ENCODE measurements at places on chromosomes 7 and 10.

DNA sequence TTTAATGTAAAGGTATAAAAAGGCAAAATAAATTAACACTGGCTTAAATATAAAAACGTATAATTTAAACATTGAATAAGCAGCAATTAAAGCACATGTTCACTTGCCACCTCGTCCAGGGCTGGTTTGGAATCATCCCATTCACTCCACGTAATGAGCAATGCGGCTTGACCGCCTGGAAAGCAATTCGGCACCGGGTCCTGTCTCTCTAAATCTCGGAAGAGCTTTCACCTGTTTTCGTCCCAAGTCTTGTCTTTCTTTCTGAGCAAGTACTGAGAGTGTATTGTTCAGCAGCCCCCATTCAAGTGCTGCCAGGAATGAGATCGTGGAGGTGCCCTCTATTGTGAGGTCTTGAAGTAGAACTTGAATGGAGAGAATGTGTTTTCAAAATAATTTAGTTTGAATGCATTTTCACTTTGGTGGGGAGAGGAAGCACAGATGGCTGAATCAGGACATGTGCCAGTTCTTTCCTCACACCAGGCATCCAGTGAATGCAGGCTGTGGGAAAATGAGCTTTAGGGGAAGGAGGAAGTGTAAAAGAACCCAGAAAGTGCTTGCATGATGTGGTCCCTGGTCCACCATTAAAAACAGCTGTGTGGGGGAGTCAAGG, 515.2 kb downstream of the REEP3 start:
- no peak for DNase-seq

DNA sequence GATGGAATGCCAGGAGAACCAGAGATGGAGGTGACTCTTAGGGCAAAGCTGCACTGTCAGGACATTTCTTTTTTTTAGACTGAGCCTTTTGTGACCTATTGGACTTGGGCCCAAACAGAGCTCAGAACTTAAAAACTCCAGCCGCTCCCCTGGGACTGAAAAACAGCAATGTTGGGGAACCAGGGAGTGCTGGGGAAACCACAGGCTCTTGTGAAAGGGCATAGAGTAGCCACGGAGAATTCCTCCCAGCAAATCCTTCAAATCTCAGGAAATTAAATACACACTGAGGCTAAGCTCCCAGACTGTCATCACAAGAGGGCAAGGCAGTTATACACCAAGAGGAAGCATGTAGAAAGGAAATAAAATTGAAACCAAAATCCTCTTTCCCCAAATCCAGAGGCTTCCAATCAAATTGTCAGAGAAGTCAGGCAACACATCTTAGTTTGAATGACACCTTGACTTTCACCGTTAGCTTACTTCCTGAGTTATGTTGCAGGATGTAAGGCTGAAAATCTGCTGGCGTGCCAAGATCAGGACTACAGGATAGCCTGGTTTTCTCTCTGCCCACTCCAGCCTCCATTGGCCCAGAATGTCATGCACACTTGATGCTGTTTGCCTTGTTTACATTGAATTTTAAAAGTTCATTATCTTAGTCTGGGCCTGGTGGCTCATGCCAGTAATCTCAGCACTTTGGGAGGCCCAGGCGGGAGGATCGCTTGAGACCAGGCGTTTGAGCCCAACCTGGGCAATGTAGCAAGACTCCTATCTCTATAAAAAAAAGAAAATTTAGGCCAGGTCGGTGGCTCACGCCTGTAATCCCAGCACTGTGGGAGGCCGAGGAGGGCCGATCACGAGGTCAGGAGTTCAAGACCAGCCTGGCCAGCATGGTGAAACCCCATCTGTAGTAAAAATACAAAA, 2.6 kb upstream of the RFC2 start:
- DNase-seq = no peak

DNA sequence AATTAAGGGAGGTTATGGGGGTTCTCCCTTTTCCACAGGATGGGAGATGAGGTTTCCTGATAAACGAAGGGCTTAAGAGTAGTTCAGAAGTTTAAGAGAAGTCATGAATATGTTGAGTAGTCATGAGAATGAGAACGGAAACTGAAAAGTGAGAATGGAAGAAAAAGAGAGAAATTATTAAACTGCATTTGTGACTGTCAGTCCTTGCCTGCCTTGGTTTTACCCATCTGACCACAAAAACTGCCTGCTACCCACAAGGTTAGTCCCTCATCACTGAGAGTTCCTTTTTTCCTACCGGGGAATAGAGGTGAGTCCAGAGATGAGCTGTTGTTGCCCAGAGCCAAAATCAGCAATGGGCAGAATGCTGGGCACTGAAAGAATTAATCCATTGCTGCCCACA, 174.1 kb upstream of the BET1 start:
- no peak for DNase-seq

DNA sequence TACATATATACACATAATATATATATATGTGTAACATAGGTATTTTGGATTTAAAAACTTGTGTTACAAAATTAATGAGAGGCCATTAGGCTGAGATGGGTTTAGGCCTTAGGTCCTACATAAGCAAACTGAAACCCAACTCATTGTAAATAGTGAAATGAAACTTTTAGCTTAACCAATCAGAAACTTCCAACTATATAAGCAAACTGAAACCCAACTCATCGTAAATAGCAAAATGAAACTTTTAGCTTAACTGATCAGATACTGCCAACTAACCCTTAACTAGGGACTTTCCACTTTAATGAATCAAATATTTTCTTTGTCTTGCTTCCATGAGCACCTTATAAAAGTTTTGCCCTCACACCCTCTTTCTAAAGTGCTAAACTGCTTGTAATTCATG, 17.3 kb upstream of the SAMD9L start:
- no peak for DNase-seq

- no peak for DNase-seq
These were observed 68.1 kb upstream of the SLC39A12 start for GRCh38 chr10:17883621-17884020.

DNA sequence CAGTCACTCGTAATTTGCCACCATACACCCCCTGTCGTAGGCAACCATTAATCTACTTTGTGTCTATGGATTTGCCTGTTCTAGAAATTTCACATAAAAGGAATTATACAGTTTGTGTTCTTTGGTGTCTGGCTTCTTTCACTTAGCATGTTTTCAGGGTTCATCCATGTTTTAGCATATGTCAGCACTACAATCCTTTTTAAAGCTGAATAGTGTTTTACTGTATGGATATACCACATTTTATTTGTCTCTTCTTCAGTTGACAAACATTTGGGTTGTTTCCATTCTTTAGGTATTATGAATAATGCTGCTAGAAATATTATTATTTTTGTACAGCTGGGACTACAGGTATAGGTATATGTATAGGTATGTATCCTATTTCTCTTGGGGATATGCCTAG, 17.4 kb upstream of the SVIL start:
- DNase-seq = no peak

DNA sequence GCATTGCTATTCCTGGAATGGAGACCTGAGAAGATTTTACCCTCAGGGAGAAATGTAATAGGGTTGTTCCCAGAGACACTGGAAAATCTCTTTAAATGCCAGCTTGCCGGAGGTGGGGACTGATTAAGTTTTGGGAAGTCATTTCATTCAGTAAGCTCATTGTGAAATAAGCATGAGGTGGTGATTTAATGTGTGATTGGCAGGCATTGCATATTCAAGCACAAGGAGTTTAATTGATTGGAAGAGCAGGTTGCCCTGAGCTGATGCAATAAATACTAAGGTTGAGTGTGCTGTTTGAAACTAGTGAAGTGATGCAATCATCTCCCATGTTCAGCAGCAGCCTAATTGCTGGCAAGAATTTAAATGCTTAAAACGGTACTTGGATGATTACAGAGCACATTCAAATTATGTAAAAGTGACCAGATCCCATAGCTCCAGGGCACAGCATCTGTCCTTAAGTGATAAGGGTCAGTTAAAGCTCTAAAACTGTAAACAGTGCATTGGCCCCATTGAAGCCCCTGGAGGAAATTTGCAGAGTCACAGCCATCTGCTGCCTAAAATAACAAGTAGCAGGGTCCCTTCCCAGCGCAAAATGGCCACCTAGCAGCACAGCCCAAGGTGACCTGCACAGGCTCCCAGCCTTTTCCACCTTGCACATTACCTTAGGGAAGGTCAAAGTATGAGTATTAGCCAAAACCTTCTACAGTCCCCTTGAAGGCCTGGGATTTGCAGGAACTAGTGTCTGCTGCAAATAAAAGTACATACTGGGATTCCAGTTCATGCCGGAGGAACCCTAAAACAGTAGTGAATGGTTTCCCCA, 92.1 kb downstream of the CCDC71L start:
- DNase-seq = no peak

DNA sequence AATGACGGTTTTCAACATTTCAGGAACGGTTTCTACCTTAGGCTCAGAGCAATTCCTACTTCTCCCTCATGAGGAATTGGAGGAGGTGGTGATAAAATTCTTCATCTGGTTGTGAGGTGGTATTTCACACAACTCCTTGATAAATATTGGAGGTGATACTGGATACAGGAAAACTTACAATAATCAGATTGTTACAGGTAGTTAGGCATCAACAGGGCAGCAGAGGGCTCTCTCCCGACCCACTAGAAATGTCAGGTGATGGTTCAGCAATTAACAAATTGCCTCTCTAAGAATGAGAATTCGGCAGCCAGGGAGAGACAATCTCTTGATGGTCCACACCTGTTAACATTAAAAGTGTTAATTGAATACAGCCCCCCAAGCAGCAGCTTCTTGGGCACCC, 22.6 kb downstream of the ZNF786 start:
- DNase-seq = no peak

GRCh38 chr7:37709631-37710509, 26.3 kb downstream of the GPR141 start:
- DNase-seq = no peak

DNA sequence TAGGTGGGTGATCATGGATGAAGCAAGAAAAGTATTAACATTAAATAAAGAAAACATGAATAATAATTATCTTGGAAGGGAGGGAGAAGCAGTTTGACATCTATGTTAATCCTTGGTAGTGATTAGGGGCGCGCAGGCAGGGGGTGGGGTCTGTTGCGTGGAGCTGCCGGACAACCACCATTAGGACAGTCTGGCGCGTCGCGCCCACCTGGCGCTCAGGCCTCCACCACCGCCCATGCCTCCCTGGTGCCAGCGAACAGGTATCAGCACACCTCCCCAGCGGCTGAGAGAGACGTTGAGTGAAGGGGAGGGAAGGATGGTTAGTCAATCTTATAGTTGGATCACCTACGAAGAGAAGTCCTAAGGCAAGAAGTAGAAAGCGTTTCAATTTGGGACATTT, 94.2 kb upstream of the CDK1 start:
- no peak for DNase-seq

DNA sequence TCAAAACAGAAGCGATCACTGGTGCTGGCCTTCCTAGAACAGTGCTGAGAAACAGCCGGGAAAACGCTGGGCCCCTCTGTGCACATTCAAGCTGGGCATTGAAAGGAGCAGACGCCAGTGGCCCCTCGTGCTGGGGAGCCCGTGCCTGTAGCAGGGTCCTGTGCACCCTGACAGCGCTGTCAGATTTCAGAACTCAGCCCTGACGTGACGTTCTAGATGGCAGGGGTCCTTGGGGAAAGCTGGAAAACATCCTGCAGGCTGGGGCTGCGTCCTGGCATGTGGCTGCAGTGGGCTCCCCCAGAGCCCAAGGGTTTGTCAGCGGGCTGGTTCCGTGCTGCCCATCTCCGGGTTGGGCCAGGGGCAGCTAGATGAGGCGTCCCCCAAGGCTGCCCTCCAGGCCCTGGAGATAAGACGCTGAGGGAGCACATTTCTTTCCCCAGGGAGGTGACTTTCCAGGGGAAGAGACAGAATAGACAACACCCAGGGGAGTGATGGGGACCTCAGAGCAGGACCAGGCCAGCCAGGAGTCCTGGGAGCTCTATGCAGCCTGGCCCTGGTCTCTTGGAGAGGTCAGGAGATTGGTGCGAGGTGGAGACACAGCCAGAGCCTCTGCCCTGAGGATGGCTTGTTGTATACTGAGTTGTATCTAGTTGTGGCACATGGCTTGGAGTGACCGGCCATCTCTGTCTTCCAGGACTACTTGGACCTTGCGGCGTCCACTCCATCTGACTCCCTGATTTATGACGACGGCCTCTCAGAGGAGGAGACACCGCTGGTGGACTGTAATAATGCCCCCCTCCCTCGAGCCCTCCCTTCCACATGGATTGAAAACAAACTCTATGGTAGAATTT, 12.1 kb upstream of the CSGALNACT2 start:
- DNase-seq = no peak

- no peak for DNase-seq
These were observed 428.6 kb upstream of the ADARB2 start for GRCh38 chr10:2165771-2166460.

DNA sequence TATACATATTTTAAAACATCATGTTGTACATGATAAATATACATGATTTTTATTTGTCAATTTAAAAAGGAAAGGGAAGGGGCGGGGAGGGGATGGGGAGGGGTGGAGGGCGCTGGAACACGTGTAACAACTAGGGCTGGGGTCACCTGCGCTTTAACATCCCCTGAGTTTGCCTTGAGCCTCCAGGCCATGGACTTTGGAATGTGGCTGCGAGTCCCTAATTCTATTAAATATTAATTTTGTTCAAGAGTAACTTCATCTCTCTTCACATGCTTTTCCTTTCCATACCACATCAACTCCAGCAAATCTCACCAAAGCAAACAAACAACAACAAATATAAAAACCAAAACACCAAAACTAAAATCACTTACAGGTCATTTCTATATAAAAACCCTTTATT, 10.6 kb downstream of the IFIT5 start:
- DNase-seq = no peak

All from putamen (tissue), 1 donor.